ENCODE measurements at places on chromosomes 5 and 9. TPM values are rescaled to one million over a fixed set of nuclear protein-coding genes. Genes with fewer than 3 reads are reported as not detected.
A peak's percentile ranks its signal among the peaks of the same experiment; 100 is the strongest.

- DNase-seq: peak; percentile 78
Measured at GRCh38 chr5:172730981-172731679, 39.9 kb downstream of the DUSP1 start.

DNA sequence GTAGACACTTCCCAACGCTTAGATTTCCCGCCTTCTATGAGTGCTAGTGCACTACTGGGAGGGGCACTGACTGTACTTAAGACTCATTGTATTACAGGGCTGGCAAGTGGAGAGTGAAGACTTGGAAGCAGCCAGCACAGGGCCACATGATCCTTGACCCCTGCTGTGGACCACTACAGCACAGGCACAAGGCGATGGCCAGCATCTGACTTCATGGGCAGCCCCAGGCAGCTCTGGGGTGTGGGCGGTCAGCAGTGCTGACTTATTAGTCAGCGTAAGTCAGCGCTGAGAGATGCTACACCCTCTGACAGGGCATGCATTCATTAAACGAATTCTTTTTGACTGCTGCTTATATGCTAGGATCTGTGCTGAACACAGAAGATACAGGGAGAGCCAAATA, 9.3 kb downstream of the SLC46A2 start:
- DNase-seq: no peak

- DNase-seq: peak; percentile 69
Measured at GRCh38 chr9:8857068-8857925, 1057.7 kb upstream of the DMAC1 start.

Gene GM2A
- total RNA-seq: 23.4 TPM

Gene BARHL1
- not detected for total RNA-seq

Gene PRRX2
- total RNA-seq: 22.9 TPM
